ENCODE measurements at places on chromosomes 13 and 19.

DNA sequence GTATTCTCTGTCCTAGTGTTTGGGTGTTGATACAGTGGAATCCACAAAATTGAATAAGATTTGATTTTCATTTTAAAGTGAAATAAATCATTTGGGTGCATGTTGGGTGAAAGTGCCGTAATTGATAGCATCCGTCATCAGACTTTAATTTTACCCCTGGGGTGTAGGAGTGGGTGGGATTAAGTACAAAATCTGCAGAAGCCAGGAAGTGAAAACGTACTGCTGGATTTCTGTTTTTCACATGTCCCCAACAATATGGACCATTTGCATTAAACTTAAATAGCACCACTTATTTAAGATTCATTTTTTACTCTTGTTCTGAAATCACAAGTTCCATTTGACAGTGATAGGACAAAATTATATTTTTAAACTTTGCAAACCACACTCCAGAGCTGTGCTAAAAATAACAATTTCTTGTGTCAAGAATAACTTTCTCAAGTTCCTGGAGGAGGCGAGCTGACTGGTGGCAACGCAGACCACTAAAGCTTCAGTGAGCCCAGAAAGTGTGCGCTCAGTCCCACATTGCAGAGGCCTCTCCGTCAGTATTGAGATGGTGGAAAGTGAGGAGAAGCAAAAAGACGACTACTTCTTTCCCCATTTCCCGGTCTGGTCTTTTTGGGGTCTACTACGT lies 71.3 kb downstream of the ARHGEF7 start:
- no peak for DNase-seq

- no peak for DNase-seq
Observed at GRCh38 chr19:379796-380195, 29.2 kb downstream of the C2CD4C start.

- peak; percentile 97 for DNase-seq
Observed at GRCh38 chr19:14005349-14006084, 603 bp downstream of the RFX1 start.

- no peak for DNase-seq
Observed at GRCh38 chr13:30725326-30726085, 9.8 kb upstream of the ALOX5AP start.

- no peak for DNase-seq
Observed at GRCh38 chr19:33562636-33563035, 41.0 kb upstream of the PEPD start.

- DNase-seq, result no peak
Observed at GRCh38 chr19:30479231-30479630, 107.0 kb downstream of the ZNF536 start.

DNA sequence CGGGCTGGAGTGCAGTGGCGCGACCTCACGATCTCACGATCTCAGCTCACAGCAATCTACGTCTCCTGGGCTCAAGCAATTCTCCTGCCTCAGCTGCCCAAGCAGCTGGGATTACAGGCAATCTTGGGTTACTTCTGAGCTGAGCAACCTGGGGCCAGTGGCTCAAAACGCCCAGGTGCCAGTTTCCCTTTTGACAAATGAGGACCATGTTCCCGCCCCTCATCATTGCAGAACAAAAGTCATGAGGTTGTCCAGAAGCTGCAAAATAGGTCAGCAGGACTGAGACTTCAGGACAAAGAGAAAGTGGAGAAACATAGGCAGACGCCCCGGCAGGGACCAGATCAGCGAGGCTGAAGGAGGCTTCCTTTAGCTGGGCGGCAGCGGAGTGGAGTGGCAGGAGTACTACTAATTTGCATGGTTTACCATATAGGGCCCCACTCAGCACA lies 3.3 kb upstream of the ADGRE5 start:
- no peak for DNase-seq

GRCh38 chr13:35600137-35600536 lies 123.6 kb upstream of the MAB21L1 start:
- no peak for DNase-seq

GRCh38 chr19:4083677-4084546 lies 17.2 kb upstream of the ZBTB7A start:
- DNase-seq, result no peak

GRCh38 chr19:42068756-42069571 lies 1.0 kb downstream of the GRIK5 start:
- no peak for DNase-seq

DNA sequence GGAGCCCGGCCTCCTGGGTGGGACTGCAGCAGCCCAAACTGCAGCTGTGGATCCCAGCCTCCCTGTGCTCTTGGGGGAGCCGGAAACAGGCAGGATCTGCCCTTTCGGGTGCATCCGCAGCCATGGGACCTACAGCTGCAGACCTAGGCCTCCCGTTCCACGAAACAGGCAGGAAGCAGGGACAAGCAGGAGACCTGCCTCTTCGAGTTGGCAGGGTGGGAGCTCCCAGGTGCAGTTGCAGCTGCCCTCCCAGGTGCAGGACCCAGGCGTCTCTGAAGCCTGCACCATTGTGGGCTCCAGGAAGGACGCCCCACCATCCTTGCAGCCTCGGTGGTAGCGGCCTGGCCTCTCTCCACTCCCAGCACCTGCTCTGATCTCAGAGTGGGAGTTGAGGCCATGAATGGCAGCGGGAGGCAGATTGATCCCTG lies 189.0 kb upstream of the KLHL1 start:
- no peak for DNase-seq

DNA sequence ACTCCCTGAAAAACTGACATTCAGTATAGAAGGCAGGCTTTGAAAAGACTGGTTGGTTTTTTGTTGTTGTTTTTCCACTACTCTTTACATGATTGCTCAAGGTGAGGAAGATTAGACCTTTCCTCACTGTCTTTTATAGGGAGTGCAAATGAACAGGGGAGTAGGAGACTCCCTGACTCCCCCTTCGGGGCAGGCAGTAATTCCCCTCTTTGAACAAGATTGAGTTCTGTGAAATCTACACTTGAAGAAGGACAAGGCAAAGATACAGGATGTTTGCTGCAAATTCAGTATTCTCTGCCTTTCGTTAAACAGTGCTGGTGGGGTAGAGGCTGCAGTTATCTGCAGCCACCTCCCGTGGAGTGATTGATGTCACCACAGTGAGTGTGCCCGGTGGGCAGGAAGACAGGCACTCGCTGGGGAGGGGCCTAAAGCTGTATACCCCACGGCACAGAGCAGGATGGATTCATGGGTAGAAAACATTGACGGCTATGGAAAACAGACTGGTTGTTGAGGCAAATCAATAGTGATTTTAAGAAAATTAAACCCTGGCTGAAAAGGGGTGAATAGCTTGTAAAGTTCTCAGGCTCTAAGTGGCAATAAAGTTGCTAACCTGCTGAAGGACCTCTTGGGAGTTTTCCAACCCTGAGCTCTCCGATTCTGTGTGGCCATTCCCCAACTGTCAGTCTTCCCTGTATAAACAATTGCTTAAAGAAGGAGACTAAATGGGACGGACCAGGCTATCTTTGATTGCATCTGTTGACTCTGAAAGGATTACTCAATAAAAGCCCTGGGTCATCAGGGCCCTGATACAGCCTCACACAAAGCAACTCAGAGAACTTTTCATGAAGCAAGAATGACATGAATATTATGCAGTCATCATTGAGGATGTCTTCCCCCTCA lies 308.3 kb downstream of the TBC1D4 start:
- DNase-seq, result no peak

GRCh38 chr19:11079999-11080398 lies 9.3 kb upstream of the LDLR start:
- DNase-seq, result no peak

DNA sequence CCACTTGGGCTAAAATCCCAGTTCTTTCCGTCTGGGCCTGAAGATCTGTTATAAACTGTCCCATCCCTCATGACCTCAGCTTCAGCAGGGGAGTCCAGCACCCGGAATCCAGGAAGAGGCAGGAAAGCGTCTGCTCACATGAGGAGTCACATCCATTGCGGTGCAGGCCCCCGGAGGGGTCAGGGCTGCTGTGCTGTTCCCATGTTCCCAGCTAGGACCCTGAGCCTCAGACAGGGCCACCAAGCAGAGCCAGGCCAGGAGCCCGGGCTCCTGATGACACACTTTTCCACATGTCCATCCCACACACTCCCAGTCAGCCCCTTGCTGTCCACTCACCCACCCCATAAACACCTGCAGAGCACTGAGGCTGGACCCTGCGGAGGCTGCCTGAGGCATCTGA lies 45.3 kb upstream of the VSTM2B start:
- no peak for DNase-seq

DNA sequence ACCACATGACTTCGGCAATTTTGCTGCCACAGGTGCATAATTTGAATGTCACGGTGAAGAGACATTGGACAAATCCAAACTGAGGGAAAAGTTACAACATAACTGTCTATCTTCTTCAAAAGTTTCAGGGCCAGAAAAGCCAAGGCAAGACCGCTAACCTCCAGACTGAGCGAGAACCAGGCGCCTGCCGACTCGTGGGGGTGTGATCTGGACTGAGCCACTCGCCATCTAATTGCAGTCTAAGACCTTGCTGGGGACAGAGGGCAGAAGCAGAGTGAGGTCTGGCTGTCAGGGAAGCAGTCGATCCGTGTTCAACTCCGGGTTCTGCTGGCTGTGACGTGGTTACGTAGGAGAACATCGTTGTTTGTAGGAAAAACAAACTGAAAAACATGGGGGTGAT lies 88.6 kb downstream of the SPACA7 start:
- DNase-seq, result no peak

DNA sequence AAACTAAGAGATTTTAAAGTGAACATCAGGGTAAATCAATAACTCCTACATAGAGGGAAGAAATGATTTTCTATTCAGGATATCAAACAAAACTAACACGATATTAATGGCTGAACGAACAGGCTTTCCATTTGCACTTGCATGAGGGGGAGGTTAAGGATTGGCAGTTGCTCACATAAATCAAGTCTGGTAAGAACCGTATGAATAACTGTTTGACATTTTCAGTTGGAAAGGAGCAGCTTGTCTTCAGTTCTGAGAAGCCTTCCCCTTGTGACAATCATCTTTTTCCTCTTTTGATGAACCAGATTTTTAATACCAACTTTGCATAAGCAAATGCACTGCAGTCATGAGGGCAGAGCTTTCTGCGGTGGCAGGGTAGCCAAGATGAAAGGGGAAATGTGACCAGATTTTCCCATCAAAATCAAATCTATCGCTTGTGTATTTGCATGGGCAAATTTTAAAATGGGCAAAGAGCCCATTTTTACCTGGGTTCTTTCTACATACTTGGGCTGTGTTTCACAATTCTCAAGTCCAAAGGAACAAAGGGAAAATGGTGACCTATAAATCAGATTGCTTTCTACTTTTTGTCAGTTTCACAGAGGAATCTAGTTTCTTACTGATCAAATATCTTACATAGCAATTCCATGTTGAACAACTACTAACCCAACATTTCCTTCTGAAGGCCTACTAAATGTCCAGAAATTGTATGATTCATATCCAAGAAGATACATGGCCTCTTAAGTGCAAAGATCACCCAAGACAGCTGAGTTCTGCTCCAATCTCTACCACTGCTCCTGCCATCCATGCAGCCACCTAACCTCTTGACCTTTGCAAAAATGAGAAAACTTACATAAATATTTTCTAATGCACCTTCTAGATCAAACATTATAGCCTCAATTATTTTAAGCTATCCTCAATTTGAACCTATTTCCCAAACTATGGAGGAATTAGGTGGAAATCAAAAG lies 249.6 kb downstream of the OXGR1 start:
- DNase-seq, result no peak

GRCh38 chr19:10412257-10412977 lies 7.9 kb upstream of the PDE4A start:
- DNase-seq, result no peak

DNA sequence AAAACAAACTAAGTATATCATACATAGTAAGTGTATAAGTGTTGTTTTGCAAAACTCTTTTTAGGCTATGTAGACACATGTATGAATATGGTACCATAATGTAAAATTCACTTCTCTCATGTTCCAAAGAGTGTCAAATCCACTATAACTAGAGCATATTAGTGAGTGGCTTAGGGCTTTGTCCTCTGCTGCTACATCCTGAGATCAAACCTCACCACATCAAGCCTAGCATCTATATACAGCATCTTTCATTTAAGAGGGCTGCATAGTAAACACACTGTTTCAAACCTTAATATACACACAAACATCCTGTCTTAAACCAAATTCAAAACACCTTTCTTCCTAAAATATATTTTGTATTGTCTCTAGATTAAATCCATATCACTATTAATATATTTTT lies 38.7 kb downstream of the ELF1 start:
- no peak for DNase-seq

DNA sequence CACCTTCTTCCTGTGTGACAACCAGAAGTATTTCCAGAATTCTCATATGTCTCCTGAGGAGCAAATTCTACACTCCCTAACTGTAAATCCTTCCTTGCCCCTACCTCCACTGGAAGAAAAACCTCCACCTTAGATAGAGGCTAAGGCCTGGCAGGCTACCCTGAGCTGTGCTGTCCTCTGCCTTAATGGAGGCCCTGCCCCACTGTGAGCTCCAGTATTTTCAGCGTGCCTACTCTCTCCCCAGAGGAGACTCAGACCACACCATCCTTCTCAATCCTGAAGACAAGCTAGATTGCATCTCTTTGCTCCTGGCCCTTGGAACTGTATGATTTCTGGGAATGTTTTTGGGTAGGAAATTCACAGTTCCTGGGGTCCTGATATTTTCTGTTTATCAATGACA lies 110.0 kb upstream of the OBI1 start:
- DNase-seq, result no peak

GRCh38 chr13:41548031-41548430 lies 90.7 kb downstream of the RGCC start:
- no peak for DNase-seq

GRCh38 chr13:25501231-25501630 lies 129.5 kb downstream of the ATP8A2 start:
- no peak for DNase-seq

- no peak for DNase-seq
Observed at GRCh38 chr13:36819739-36820090, 693 bp downstream of the RFXAP start.

GRCh38 chr19:28435551-28436271 lies 777.2 kb downstream of the UQCRFS1 start:
- DNase-seq, result no peak

GRCh38 chr19:55418185-55418584 lies 10.6 kb upstream of the UBE2S start:
- peak; percentile 58 for DNase-seq

DNA sequence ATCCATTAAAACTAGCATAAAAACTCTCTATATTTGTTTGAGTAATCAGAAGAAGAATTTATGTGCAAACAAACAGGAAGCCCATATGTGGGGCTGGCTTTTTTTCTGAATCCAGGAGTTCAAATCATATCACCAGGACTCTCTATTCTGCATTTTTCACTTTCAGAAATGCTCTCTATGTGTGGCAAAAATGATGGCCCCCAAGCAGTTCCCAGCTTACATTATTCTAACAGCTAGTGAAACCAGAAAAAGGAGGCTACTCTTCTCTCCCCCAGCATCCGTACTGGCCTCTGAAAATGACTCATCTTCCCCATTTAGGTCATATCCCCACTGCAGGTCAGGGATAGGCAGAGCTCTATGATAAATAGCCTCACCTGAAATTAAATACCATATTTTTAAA lies 20.4 kb downstream of the RBM26 start:
- DNase-seq, result peak; percentile 41

DNA sequence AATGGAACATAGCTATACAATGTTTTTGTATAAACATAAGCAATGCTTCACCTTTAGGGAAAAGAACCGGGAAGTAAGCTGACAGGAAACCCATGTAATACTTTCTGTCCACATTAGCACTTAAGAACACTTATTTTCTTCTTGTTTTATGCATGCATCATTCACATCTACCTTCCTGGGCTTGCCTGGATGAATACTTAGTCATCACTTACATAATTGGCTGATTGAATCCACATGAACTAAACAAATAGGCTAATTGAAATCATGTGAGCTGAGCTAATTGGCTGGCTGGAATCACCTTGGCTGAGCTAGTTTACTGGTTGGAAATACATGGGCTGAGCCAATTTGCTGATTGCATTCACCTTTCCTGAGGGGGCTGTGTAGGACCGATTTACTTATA lies 78.8 kb downstream of the ZNF726 start:
- no peak for DNase-seq

Measured in stimulated activated naive CD8-positive, alpha-beta T cell treated with anti-CD3 and anti-CD28 coated beads, Interleukin-15, Interleukin-2, amounts not matched to agents 100 U/mL and 50 U/mL, for 24 hours (primary cell).